ENCODE measurements at places on chromosomes 1 and 21.

GRCh38 chr1:67611846-67612245 lies 73.2 kb upstream of the GADD45A start:
- no peak for DNase-seq

DNA sequence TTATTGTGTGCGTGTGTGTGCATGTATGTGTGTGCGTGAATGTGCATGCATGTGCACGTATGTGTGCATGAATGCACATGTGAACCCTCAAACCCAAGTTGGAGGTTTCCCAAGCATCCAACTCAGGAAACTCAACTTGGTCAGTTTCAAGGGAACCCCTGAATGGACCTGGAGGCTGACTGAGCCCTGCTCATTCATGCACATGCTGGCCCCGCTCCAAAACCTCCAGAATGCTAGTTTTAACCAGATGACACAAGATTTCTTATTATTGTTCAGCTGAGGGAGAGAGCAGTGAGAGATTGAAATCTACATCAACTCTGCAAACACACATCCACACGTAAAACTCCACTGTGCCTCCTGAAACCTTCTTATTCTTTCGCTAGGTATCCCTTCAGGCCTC lies 104.4 kb downstream of the OMA1 start:
- no peak for DNase-seq

DNA sequence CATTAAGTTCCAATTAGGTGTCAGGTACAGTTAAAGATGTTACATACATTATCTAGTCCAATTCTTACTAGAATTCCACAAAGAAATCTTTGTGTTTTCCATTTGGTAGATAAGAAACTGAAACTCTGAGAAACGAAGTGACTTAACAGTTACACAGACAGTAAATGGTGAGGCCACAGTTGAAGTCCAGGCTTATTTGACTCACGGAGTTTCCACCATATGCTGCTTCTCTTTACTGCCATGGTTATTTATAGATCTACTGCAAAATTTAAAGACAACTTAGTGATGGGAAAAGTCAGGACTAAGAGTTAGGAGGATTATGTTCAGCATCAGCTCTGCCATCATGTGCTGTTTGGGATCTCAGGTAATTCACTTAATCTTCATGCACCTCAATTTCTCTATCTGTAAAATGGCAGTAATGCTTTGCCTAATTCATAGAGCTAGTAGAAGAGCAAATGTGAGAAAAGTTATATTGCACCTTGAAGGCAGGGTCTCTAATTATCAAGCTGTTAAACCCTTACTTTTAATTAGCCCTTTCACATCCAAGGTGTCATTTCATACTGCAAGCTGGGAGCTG lies 26.2 kb upstream of the SAMSN1 start:
- no peak for DNase-seq

GRCh38 chr1:85983316-85983715 lies 173.3 kb downstream of the COL24A1 start:
- DNase-seq, result no peak

DNA sequence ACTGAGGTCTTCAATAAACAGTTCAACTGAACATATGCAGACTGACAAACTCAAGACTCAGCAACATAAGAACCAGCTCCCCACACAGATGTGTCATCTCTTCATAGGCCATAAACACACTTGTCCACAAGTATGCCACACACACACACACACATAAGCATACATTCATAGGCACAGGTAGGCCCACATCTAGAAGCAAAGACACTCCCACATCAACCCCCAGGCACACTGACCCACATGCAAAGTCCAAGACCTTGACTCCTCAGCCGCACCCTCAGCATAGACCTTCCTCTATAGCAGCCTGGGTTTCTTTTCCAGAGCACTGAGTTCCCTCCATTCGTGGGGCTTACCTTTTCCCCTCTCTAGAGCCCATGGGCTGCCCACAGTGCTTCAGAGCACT lies 1.4 kb downstream of the LAD1 start:
- no peak for DNase-seq

DNA sequence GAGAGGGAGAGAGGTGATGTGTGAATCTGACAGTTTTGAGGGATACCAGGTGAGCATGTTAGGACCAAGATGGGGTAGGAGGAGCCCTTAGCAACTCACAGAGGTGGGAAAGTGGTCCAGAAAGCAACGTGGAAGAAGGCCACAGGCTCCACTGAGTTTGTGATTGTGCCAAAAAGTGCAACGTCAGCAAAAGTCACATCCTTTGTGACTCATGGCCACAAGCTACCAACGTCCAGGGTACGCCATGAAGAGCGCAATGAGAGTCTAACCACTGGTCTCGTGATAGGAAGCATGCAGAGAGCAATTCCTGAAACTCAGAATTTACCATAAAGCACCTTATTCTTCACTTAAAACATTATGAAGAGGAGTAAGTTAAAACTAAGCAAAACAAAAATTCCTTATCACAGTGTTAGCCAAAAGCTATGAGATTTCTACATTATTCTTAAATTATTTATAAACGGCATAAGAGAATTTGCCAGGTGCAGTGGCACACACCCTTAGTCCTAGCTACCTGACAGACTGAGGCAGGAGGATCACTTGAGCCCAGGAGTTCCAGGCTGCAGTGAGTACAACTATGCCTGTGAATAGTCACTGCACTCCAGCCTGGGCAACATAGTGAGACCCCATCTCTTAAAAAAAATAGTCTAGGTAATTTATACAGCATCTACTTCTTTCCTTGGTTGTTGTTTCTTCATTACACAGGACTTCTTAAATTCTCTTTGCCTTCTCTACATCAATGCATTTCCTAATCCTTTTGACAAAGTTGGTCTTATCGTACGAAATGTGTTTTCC lies 55.2 kb downstream of the COLGALT2 start:
- no peak for DNase-seq

DNA sequence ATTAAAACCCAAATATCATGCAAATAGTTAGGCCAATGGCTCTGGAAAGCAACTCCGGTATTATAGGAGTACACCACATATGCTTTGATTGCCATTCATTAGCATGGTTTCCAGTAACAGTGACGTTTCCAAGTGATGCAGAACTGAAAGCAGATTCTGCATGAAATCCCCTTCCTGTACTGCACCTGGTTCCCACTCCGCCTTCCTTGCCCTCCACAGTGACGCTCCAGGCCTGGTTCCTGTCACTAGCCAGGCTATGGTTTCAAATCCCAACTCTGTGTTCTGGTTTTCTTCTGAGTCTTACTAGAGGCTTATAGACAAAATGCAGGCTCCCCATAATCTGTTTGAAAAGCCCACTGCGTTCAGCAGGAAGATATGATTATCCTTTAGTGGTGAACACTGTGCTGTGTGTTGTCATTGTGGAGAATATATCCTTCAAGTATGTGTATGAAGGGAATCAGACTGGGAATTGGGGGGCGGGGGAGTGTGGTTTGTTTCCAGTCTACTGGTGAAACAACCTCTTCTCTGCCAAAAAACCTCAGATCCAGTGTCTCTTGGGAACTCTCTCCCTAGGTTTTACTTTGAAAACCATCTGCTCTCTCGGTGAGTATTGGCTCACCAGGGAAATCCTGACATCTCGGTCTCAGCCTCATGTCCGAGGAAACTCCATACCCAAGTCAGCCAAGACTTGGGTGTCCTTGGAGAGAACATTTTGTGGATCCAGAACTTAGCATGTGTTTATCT lies 78.7 kb downstream of the TYW3 start:
- DNase-seq, result peak; percentile 4

DNA sequence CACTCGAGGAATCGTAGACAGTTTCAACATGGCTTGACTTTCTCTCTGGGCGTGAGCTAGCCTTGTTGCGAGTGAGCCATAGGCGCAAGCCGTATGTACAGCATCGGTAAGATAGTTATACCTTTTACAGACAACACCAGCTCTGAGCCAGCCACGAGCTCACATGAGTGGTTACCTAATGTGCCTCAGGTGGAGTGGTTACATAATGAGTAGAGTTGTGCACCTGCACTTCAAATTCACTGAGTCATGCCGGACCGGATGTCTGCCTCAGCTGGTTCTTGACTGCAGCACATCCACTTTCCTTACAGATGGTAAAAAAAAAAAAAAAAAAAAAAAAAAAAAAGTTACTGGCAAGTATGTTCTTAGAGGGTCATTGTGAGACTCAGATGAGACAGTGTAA lies 360.4 kb upstream of the NR5A2 start:
- peak; percentile 7 for DNase-seq

DNA sequence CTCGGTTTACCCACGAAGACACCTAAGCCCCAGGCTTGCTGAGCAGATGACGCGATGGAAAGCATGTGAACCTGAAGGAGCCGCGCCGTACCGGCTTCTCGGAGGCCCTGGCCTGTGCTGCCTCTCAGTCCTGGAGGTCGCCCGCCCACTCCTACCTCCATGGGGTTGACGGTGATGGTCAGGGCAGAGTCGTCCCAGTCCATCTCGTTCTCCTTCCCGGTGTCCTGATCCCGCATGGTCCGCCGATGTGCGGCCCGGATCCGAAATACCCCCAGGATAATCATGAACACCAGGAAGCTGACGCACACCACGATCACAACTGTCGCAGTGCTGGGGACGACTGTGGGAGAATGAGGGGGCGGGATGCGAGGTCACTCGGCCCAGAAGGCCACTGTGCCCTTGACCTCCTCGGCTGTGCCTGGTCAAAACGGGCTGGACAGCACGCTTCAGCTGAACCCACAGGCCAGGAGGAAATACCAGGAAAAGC lies 79.6 kb downstream of the PIK3CD start:
- DNase-seq, result no peak

DNA sequence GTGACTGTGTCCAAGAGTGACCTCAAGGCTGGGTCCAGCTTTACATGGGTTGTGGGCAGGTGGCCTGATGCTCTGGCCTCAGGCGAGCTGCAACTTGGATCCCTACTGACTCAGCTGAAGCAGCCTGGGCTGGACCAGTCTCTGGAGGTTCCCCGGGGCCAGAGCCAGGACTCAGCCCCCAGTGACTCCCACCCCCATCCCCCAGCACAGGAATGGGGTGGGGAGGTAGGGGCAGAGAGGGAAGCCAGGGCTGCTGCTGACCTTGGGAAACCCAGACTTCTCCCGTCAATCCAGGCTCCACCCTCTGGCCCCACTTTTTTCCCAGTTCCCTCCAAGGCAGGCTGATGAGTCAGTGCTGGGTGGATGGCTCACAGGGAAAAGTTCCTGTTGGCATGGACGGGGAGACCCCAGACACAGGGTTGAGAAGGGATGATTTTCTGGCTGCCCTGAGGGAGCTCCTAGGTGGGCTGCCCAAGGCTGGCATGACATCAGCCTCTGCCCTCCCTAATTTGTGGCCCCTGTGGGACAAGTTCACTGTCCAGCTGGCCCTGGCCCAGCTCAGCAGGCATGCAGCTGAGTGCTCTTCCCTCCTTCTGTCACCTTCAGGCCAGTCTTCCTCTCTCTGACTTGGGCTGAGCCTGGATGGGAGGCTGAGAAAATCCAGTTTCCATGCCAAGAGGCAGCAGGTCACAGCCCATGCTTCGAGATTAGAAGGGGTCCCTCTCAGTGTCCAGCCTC lies 2.2 kb downstream of the ZC3H12A start:
- peak; percentile 36 for DNase-seq

GRCh38 chr21:35697321-35697808 lies 363.0 kb downstream of the SETD4 start:
- no peak for DNase-seq

GRCh38 chr1:228005511-228006033 lies 1.2 kb upstream of the WNT3A start:
- no peak for DNase-seq

- DNase-seq, result no peak
Measured at GRCh38 chr1:1764876-1765470, 13.3 kb downstream of the NADK start.

- no peak for DNase-seq
Measured at GRCh38 chr21:33257094-33257803, 8.9 kb upstream of the IL10RB start.

GRCh38 chr1:70442490-70442889 lies 31.4 kb downstream of the CTH start:
- DNase-seq, result no peak

- DNase-seq, result no peak
Measured at GRCh38 chr1:228430243-228430642, 13.6 kb upstream of the TRIM17 start.

- no peak for DNase-seq
Measured at GRCh38 chr21:44395260-44395659, 41.8 kb downstream of the TRPM2 start.

GRCh38 chr1:152220166-152221163 lies 3.5 kb downstream of the HRNR start:
- DNase-seq, result no peak

DNA sequence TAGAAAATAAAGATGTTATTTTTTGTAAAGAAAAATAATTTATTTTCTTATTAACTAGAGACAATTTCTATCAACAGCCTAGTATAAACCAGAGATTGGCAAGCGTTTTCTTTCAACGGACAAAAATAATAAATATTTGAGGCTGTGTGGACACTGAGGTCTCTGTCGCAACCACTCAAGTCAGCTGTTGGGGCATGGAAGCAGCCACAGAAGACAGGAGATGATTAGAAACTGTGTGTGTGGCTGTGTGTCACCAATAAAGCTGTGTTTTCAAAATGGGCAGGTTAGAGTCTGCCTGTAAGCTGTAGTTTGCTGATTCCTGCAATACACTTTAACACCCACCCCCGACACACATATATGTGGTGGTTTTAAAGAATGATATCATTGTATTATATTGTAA lies 200.6 kb upstream of the HMCN1 start:
- no peak for DNase-seq

DNA sequence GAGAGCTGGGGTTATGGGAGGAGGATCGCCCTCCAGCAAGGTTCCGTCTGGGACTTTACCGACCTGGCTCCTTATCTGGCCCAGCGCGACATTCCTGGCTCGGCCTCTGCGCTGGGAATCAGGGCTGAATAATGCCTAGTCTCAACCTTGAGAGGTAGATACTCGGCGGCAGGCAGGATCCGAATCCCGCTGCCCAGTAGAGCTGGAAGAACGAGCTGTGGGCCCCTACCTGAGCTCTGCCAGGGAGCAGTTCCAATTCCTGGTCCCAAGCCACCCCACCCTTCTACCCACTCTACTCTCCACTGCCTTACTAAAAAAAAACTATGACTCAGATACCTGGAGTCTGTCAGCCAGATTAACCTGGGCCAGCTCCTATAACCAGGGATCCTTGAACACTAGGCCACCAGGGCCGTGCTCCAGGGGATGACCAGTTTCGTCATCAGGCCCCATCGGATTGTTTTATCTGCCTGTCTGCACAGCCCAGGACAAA lies 53.6 kb downstream of the RHBG start:
- no peak for DNase-seq

DNA sequence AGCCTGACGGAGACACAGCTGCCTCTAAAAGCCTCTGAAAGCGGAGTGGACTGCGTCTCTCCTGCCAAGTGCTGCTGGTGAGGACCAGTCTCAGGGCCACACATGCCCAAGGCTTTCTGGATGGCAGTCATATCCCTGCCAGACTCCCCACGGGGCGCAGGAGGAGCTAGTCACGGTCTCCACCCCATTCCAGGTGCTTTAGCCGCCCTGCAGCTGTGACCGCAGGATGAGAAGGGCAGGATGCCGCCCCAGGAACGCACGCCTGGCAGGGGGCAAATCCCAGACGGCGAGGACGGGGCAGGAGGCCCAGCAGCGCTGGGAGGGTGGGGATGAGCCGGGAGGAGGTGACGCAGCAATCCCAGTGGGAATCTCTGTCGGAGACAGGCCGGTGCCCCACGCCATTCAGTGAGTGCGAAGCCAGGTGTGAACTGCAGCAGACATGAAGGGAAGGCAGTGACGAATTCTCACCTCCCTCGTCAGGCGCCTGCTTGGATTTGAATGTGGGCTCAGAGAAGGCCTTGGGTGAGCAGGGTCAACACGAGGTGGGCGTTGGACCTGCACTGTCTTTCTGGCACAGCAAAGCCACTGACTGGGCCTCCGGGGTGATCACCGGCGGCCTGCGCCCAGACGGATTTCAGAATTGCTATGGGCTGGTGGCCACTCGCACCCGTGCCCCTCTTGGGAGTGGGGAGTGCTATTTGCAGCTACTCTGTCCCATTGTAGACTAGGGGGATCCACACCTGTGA lies 38.5 kb upstream of the SLC19A1 start:
- no peak for DNase-seq

GRCh38 chr21:31159808-31160207 lies 121.5 kb upstream of the KRTAP19-8 start:
- DNase-seq, result no peak

All from B cell (primary cell).